ENCODE measurements at places on chromosomes 5 and 9.

GRCh38 chr5:128201065-128201926, 117.7 kb downstream of the SLC12A2 start:
- DNase-seq: no peak

GRCh38 chr9:137564817-137565411, 13.2 kb downstream of the MRPL41 start:
- no peak for DNase-seq

DNA sequence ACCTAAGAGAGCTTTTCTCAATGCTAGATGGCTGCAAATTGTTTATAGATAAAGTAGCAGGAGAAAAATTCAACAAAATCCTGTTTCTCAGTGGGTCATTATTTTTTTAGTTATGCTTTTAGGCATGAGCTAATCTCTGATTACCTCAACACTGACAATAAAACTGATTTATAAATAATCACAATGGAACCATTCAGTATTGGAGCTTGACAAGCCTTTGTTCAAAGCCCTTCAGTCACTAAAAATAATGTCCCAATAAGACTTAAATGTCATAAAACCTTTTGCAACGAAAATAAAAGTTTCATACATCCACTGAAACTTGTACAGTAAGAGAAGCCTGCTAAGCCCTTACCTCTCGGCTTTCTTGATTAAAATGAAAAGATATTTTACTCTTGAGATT, 27.2 kb downstream of the PTPDC1 start:
- DNase-seq: no peak

DNA sequence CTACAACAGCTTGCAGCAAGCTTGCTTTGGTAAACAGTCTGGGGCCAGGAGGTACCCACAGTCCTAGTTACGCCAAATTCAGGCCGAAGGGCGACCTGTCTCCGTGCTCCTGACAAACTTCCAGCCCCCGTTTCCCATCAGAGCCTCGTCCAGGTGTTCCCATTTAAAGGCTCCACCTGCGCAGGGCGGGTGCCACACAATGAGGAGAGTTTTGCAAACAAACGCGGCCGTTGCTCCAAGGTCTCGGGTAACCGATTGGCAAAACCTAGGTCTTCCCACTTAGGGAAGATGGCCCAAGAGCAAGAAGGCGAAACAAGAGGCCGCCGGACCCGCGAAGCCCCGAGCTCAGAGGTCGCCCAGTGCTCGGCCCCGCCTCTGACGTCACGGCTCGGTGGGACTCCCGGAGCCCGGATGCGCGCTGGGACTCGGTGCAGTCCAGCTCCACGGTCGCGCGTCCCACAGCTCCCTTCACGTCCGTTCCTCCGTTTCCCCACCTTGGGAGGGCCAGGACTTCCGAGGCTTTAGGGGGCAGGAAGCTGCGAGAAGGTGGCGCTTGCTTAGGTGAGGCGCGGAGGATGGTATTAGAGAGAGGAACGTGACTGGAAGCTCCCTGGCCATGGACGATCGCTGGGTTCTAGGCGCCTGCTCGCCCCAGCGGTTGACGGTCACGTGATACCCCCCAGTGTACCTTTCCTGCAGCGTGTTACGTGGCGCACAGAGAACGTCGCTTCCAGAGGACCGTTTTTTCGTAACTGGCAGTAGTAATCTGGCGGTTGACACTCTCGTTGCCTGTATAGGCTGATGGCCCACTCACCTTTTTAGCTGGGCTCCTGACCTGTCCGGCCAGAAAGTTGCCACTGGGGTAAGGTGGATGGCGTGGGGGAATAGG, 41.8 kb upstream of the KDM4C start:
- peak; percentile 29 for DNase-seq

DNA sequence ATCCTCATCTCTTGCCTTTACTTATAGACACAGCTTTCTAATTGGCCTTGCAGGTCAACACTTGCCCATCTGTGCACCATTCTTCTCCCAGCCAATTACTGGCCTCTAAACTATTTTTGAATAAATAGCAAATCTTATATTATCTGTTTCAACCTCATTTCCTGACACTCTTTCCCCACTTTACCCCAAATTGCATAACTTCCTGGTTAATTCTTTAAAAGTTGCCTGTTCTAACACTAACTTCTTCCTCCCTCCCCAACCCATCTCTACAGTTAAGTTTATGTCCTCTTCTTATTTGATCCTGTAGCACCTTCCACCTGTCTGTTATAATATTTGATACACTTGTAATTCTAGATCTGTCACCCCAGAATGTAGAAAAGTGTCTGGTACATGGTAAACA, 372.1 kb downstream of the PDE4D start:
- DNase-seq: no peak

DNA sequence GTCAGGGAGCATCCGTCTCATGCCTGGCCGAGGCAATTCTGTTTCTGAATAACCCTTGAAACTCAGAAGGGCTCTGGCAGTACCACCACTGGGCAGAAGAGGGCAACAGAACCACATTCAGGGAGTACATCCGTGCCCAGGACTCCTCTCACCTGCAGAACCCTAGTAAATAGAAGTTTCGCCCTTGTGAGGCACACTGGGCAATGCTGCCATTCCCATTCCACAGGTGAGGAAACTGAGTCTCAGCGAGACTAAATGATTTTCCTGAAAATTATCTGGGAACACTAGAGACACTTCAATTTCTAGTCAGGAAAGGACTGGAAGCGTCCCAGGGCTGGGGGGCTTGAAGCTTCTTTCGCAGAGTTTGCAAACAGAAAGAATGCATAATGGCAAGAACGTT, 74.7 kb downstream of the FGF1 start:
- no peak for DNase-seq

GRCh38 chr9:126036881-126037291, 289.7 kb downstream of the PBX3 start:
- no peak for DNase-seq

DNA sequence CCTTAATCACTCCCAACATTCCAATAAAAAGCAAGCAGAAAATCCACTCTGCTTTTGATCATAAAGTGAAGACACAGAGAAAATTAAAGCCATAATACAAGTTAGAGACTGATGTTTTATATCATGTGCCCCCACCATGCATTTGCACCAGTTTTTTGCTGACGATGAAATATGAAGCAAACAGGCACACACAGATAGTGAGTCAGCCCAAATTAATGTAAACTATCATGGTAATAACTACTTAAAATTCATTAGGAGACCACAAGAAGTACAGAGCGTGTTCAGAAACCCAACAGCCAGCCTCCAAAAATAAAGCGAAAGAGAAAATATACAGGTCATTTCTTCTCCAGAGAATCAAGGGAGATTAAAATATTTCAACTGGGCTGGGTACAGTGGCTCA, 46.4 kb upstream of the KDM4C start:
- DNase-seq: no peak

DNA sequence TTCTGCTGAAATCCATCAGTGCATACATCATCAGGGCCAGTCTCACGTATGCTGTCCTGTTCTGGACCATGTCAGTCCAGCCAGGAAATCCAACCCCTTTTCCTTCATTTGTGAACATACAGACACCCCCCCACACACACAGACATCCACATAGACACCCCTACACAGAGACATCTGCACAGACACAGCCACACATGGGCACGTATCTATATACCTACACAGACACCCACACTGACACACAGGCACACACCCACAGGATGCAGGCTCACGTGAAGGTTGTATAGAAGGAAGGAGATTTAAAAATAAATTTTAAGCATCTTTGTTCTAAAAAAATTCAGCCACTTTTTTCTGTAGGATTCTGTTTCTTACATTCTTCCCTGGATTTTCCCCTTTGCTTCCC, 325.6 kb downstream of the SLIT3 start:
- DNase-seq: no peak
